ENCODE measurements at places on chromosomes 6 and 20. TPM values are rescaled to one million over a fixed set of nuclear protein-coding genes. Genes with fewer than 3 reads are reported as not detected.

Gene KCNQ5
- 0.11 TPM for total RNA-seq

Gene SLC17A2
- total RNA-seq, result not detected

Gene NKX2-4
- total RNA-seq, result not detected

Gene IL17F
- total RNA-seq, result not detected

Gene SULF2
- total RNA-seq, result 42.5 TPM

Gene GABRR1
- not detected for total RNA-seq

Gene RSPH9
- not detected for total RNA-seq

Gene WFDC10B
- total RNA-seq, result not detected

Gene IL20RA
- 10.1 TPM for total RNA-seq

Gene PPP1R14C
- total RNA-seq, result not detected

Gene GTSF1L
- not detected for total RNA-seq

Gene PREP
- 30.2 TPM for total RNA-seq

Gene CGA
- total RNA-seq, result 0.46 TPM

Gene ZBP1
- total RNA-seq, result 1.8 TPM

DNA sequence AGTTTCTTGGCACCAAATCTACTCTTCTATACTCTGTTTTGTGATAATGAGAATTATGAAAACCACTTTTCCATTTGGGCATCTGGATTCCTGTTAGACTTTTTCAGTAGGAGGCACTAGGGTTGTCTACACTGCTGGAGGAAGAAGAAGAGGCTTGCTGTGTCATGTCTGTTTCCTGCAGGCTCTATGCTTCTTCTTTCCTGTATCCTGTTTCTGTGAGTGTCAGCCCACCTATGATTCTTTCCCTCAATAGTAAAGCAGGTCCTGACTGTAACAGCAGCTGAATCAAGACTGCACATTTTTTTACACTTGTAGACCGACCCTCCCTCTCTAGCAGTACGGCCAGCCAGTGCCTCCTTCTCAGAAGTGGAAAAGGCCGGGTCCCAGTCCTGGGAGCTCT is 603.9 kb downstream of the HDGFL1 start:
- no peak for DNase-seq

GRCh38 chr6:35736253-35736894 is 458 bp upstream of the ARMC12 start:
- peak; percentile 77 for DNase-seq

GRCh38 chr6:77034161-77034560 is 429.1 kb downstream of the HTR1B start:
- DNase-seq, result no peak

DNA sequence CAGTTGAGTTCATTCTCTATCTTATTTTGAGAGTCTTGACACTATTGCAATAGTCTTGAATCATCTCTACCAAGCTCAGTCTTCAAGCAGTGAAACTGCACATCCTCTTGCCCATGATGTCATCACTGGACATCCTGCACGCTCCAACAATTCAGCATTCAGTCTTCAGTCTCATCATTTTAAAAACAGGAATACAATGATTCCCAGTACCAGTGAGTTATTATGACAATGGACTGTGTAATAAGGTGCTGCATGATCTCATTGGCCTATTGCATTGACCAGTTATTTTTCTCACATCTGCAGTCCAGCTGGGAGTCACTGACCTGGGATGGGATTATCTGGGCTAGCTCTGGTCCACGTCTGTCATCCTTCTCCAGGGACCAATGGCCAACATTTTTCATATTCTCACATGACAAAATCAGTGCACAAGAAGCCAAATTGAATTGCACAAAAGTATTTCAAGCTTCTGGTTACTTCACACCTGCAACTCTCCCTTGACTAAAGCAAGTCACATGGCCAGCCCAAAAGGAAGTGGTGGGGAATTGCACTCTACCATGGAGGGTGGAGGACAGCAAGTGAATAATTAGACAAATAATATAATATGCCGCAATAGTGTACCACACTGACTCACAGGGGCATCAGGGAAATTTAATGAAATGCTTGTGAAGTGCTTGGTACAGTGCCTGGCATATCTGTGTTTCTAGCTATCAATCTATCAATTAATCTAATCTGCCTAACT is 6.4 kb upstream of the CST2 start:
- no peak for DNase-seq

GRCh38 chr20:35956616-35957015 is 2.3 kb upstream of the SCAND1 start:
- DNase-seq, result no peak

- no peak for DNase-seq
Measured at GRCh38 chr6:168285456-168285855, 34.1 kb downstream of the DACT2 start.

DNA sequence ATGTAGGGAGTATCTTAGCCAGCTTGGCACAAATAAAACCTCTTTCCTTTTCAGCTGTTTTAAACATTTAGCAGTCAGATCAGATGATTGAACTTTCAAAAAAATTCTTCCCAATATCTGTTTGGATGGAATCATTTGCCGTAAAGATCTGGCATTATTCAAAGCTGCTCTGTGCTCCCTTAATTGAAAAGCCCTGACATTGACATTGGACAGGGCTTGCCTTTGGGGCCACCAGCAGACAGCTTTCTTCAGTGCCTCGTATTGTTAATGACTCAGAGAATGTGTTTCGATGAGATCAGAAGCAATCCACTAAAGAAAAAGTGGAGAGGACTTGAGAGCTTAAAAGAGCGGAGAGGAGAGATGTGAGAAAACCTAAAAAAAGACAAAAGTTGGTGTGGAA is 343.5 kb downstream of the NRN1 start:
- DNase-seq, result no peak

DNA sequence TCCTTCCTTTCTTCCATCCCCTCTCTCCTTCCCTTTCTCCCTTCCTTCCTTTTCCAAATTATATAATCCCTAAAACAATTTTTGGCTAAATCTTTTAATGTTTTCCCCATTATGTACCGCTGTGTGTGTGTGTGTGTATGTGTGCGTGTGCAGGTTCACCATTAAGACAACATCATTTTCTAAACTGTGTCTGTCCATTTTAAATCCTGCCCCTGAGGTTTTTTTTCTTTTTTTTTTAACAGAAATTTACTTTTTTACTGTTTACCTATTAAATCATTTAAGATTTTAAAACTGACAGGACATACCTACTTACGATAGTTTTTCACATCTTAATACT is 366.3 kb upstream of the EPHA7 start:
- no peak for DNase-seq

DNA sequence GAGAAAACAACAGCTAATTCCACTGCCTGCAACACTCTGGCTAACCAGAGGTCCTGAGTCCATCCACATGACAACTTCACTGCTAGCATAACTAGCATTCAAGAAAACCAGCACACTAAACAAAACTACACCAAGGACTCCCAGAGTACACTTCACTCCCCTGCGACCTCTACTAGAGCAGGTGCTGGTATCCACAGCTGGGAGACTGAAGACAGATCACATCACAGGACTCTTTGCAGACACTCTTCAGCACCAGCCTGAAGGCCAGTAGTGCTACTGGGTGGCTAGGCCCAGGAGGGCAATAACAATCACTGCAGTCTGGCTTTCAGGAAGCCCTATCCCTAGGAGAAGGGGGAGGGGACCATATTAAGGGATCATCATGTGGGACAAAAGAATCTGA is 54.4 kb upstream of the MYB start:
- no peak for DNase-seq

DNA sequence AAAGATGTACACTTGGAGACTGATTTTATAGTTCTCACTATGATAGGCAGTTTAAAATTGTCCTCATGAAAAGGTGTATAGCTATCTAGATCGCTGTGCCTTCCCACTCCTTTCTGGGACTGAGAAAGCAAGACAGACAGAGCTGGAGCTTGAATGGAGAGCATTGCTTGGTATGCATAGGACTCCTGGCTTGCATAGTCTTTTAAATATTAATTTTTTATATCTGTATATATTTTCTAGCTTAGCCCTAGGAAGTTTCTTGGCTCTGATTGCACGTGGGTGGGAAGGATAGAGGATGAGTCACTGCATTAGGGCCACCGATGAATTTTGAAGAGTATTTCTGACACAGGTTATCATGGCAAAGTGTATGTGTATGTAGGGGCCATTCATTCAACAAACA is 150.0 kb upstream of the SPACA1 start:
- DNase-seq, result no peak

DNA sequence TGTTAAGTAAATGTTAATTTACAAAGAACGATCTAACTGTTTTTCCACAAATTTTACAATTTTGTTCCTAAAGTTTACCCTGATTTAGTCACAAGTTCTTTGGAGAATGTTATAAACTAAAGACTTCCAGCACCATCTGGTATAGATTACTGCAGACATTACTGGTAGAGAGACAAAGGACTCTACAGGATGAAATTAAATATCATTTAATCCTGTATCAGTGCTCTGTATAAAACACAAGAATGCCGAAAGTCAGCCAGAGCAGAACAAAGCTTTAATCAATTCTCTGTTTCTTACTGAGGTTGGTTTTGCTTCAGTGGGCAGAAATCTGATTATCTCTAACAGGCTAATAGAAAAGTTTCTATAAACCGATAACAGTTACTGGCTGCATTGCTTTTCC is 763.6 kb downstream of the TENT5A start:
- DNase-seq, result no peak

DNA sequence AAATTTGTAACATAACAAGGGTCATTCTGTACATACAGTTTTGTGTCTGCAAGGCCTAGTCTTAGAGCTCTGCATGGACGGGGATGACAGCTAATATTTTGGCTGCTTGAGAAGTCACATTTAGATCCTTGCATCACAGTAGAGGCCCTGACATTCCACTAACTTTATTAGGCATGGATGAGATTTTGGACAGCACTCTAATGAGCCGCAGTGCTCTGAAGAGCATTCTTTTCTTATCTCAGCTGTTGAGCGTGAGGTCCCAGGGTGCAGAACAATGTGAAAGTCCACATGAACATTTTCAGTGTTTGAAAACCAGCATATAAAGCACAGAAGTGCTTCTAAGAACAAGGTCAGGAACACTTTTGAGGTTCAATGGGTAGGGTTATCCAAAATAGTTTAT is 58.9 kb downstream of the IPCEF1 start:
- DNase-seq, result peak; percentile 13

GRCh38 chr6:53746442-53747103 is 48.2 kb upstream of the LRRC1 start:
- DNase-seq, result no peak

- no peak for DNase-seq
Measured at GRCh38 chr6:92945799-92946198, 473.6 kb downstream of the EPHA7 start.

GRCh38 chr20:34023937-34024722 is 30.4 kb downstream of the RALY start:
- DNase-seq, result no peak

- no peak for DNase-seq
Measured at GRCh38 chr6:118476551-118476950, 71.5 kb upstream of the PLN start.

DNA sequence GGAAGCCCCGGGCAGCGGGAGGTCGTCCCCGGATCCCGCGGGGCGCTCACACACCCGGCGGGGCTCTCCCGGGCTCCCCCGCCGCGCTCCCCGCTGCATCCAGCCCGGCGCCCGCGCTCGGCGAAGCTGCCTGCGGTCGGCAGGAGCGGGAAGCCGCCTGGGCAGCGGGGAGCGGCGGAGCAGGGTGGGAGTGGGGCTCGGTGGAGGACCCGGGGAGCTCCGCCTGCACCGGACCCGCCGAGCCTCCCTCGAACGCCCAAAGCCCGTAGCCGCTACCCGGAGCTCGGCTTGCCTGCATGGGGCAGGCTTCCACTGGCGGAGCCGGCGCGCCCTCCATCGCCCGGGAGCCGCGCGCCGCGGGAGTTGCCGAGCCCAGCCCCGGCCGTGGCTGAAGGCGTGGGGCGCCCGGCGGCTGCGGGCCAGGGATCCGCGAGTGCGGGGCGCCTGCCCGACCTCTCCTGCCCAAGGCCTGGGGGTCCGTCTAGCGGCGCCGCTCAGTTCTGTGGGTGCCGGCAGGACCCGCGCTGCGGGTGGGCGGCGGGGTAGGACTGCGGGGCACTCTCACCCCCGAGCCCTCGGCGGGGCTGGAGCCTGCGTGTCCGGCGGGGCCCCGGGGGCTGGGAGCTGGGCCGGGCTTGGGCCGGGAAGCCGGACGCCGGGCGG is 671 bp downstream of the CDH4 start:
- no peak for DNase-seq

- no peak for DNase-seq
Measured at GRCh38 chr6:145656128-145656527, 79.2 kb downstream of the EPM2A start.

GRCh38 chr20:23021951-23022350 is 13.2 kb upstream of the SSTR4 start:
- DNase-seq, result no peak

DNA sequence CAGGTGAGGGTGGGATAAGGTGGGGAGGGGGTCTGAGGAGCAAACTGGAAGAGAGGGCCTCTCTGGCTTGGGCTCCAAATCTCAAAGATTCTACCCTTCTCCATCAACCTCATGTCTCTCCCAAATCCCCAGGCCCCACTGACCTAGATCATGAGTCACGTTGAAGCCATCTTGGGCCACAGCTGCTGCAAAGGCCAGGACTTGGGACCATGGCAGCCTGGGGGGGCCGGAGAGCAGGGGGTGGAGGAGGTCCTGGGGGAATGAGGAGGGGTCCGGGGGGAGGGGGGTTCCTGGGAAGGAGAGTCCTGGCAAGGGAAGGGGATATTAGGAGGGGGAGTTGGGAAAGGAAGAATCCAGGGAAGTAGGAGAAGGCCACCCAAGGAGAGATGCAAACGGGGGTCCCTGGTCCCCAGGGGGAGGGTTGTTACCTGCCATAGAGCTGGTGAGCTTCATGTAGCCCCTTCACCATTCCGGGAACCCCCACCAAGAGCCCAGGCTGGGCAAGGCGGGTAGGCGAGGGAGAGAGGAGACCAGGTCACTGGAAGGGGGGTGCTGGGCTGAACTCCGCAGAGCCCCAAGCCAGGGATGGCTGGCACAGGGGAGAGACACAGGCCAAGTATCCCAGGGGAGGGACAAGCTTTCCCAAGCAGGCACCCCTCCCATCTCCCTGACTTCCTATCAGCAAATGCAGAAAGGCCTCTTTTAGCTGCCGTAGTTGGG is 12.7 kb downstream of the GGT7 start:
- no peak for DNase-seq

GRCh38 chr6:113970805-113971676 is at the start of gene HDAC2:
Gene HDAC2, minus strand, starts transcription at chr6:113971148. Its CDS starts 240 bp downstream, at chr6:113970908.
- DNase-seq, result peak; percentile 85

DNA sequence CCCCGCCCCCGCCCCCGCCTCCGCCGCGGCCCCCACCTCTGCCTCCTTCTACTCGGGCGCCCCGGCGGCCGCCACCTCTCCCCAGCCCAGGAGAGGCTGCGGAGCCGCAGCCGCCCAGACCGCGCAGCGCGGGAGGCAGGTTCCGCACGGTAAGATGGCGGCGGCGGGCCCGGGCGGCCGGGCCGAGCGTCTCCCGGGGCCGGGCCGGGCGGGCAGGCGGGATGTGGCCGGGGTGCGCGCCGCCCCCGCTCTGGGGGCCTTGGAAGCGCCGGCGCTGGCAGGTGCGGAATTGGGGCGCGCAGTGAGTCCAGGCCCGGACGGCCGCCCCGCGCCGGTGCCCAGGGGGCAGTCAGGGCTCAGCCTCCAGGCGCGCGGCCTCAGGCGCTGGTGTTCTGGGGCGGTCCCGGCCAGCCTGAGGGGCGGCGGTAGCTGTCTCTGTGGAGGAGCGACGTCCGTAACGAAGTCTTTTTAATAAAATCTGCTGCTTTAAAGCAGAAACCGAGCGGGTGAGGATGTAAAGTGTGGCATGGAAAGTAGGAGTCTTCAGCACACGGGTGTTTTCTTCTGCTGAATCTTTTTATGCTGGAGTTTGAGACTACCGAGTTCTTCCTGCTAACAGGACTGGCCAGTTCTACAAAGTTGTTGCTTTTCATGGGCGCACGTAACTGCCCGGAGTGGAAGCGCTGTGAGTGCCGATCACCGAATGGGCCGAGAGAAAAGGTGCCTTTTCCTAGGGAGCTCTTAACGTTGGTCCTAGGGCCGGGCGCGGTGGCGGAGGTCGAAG is at the start of gene GID8:
Gene GID8 (plus strand): TSS at position 43 of the 784 bp plus-strand sequence. CDS start 3,356 bp downstream, outside the sequence.
- DNase-seq, result no peak

- no peak for DNase-seq
Measured at GRCh38 chr20:11826334-11826733, 91.4 kb upstream of the BTBD3 start.

Measured in adrenal gland (tissue), 19 donors.